ENCODE measurements at places on chromosomes 7 and 10.

DNA sequence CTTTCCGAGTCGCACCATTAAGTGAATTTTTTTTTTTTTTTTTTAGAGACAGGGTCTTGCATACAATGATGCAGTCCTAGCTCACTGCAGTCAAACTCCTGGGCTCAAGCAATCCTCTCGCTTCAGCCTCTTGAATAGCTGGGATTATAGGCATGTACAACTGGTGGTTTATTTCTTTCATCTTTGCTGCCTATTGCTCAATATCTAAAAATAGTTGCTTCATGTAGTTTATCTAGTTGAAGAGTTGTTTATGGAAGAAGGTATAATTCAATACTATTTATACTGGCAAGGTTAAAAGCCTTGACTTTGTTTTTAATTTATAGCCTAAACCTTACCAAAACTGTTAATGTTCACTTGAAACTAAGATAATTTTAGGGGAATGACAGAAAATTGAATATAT is 66.9 kb downstream of the SEMA3D start:
- no peak for DNase-seq

GRCh38 chr10:119222537-119222936 is 15.2 kb downstream of the GRK5 start:
- no peak for DNase-seq

DNA sequence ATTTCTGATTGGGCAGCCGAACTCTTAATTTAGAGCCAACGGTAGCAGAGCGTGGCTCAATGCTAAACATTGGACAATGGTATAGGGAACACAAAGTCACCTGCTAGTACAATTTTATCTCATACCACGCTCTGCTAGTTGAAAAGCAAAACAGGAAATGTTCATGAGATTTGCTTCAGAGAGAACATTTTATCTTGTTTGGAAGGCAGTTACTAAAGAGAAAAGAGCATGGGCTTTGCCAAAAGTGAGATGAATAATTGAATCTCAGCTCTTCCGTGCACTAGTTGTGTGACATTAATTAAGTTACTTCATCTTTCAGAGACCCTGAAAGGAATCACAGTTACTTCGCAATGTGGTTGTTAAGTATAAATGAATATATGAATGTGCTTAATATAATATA is 161.5 kb upstream of the FAM13C start:
- no peak for DNase-seq

DNA sequence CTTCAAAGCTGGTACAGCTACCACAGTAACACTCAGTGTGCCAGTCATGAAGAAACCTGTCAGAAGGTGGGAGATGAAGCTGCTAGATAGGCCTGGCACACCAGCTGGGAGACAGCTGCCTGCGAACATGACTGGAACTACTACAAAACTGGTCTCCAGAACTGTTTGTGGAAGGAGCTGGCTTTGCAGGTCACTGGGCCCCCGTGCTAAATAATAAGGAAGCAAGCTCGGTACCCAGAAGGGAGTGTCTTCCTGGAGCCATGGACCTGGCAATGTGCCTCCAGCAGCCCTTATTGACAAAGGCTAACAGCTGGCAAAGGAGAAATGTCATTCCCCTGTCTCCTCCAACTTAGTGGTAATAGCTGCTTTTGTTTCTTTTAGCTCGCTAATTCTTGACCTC is 1217.6 kb upstream of the LRRN3 start:
- peak; percentile 12 for DNase-seq

DNA sequence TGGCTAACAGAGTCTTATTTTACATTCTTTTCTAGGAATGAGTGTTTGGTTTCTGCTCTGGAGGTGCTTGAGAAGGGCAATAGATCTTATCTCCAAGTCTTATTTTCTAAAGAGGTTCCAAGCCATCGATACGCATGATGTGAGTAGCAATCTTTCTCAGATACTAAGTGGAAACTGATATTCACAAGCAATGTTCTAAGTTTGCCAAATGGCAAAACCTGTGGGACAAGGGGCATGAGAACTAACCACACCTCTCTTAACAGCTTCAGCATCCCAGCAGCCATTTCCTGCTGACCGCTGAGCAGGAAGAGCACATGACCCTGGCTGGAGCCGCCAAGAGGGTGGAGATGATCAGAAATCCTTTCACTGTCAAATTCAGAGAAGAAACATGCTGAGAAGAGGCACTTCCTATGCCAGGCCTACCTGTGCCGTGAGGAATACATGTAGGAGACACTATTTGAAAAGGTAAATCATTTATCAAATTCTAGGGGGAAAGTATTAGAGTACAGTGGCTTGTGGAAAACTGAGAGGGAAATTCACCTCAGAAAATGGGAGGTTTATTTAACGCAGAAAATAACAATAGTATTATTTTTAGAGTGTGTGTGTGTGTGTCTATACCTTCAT is 35.2 kb downstream of the CCDC71L start:
- no peak for DNase-seq

GRCh38 chr7:38855867-38856266 is 53.1 kb downstream of the VPS41 start:
- no peak for DNase-seq

GRCh38 chr7:75639886-75640190 is 98.9 kb downstream of the HIP1 start:
- DNase-seq: peak; percentile 14

GRCh38 chr10:125928928-125929585 is 32.7 kb downstream of the FANK1 start:
- no peak for DNase-seq

DNA sequence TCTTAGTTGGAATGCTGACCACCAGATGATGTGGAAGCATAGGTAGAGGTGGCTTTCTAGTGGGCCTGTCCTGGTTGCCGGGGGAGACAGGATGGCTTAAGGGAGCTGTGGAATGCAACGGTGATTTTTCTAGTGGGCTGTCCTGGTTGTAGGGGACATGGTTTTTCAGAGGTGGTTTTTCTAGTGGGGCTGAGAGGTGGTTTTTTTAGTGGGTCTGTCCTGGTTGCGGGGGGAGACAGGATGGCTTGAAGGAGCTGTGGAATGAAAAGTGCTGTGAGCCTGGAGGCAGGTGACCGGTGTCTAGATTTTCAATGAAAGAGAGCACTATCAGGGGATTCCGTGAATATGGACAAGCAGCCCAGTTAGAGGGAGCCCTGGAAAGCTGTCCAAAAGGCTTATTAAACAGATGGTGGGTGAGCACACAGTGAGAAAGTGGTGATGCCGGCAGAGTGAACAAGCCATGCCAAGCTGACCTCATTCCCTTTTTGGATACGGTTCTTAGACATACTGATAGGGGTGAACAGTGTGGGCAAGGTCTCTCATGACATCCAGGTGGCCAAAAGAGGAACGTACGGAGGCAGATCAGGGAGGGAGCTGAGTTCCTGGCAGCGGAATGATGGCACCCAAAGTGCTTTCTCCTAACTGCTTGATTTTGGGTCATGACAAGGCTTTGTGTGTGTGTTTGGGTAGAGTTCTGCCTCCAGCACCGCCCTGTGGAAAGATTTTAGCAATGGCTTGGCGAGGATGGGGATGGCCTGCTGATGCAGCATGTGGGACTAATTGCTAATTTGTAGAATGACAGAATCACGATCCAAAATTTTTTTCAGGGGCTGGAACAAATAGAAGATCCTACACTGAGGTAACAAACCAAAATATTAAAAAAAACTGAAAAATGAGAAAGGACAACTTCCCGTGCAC is 126.6 kb downstream of the TMEM178B start:
- no peak for DNase-seq

GRCh38 chr10:71621231-71622153 is 98.1 kb downstream of the C10orf105 start:
- DNase-seq: no peak

GRCh38 chr7:70193514-70193913 is 595.2 kb downstream of the AUTS2 start:
- peak; percentile 6 for DNase-seq

GRCh38 chr7:95881597-95881996 is 109.2 kb downstream of the DYNC1I1 start:
- no peak for DNase-seq

- no peak for DNase-seq
These were observed 107.1 kb downstream of the RAB18 start for GRCh38 chr10:27611236-27611635.

DNA sequence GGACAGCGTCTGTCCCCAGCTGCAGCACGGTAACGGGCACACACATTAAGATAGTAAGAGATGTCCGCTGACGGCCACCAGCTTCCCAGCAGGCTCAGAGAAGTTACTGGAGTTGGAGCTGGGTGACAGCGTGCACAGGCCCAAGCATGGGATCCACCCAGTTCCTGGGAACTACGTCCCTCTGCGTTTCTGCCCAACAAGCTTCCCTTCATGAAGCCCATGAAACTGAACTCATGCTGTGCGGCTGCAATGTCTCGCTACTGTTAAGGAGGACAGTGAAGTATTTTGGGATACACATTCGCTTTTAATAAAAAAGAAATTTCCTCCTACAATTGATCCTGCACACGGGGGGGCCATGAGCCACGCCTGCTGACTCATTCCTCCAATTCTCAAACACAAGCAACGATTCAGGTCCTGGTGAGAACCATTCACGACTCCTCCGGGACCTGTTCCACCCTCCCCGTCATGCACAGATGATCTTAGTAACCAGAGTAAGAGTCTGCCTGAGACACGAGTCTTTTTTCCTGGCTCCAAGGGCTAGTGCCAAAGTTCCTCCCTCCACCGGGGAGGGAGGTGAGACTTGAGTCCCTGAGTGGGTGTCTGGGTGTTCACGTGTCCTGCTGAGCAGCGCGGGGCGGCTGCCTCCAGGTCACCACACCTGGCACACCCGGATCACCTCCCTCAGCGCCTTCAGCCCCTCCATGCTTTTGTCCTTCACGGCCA is 2.6 kb downstream of the PSMG3 start:
- no peak for DNase-seq

- DNase-seq: peak; percentile 96
These were observed 53.5 kb upstream of the ARMC3 start for GRCh38 chr10:22874189-22874854.

DNA sequence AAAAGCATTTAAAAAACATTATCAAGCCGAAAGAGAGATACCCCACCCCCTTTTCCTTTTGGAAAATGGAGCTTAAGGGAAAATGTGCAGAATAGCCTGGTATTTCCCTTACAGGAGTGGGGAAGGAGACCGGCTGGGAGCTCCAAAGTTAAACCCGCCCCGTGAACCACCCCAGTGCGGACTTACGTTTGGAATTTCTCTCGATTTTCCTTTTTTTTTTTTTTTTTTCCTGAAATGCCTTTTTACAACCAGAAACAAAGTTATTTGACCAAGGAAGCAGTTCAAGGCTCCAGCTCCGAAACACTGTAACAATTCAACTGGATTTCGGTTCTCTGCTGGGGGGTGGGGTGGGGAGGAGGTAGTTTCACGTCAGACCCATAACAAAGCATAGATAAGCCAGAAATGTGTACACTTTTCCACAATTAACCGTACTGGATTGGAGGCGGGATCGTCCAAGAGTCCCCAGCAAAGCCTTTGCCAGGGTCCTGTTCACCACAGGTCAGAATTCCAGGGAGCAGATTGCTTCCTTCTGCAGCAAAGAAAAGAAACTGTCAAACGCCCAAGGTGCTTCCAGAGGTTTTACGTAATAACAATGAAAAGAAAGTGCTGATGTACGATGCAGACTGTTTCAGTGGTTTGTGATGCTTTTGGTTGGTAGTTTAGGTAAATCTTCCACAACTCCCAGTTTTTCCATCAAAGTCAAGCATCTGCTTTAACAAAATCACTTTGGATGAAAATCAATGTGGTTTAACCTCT is 6.7 kb downstream of the SKIDA1 start:
- DNase-seq: no peak

DNA sequence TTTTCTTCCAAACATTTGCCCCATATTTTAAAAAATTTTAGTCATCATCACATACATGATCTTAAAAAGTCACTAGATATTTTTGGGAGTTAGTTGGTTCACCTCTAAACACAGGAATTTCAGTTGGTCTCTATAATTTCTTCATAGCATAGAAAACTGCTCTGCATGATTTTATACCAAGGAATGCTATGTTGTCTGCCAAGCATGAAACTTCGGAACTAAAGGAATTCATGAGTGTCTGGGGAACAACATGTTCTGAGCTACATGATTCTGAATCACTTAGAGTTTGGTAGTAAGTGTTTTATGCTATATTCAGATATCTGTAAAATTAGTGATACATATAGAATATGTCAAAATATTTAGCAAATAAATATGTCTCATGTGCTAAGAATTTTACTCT is 957.8 kb downstream of the GATA3 start:
- no peak for DNase-seq

GRCh38 chr10:103911021-103911459 is 6.9 kb downstream of the STN1 start:
- no peak for DNase-seq

DNA sequence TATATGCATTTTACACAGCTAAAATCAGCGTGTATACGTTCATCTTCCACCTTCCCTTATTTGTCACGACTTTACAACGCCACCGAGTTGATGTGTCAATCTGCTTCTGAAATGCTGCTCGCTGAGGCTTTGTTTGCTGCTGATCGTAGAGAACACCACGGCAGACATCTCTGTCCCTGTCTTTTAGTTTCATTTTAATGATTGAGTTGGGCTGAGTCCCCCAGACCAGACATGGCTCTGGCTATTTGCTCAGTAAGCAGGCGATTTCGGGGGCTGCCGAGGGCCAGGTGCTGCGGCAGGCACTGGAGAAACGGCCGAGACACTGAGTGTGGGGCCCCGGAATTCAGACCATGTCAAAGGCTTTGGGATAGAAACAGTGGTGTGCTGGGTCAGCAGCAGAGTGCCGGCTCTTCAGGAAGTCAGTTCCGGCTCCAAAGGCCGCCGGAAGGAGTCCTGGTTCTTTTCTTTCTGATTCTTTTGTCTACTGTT is 5.0 kb downstream of the LRRC27 start:
- no peak for DNase-seq

DNA sequence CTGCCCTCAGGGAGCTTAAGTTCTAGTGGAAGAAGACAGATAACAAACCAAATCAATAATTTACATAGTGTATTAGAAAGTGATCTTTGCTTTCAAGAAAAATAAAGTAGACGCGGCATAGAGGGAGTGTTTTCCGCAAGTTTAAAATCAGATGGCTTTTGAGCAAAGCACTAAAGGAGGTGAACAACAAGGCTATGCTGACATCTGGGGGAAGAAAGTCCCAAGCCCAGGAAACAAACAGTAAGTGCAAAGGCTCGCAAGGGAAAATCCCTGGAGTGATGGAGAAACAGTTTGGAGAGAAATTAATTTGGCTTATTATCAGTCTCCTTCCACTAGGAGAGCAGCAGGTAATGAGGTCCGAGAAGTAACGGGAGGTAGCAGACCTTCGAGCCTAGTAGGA is 1.9 kb upstream of the CNNM2 start:
- no peak for DNase-seq

DNA sequence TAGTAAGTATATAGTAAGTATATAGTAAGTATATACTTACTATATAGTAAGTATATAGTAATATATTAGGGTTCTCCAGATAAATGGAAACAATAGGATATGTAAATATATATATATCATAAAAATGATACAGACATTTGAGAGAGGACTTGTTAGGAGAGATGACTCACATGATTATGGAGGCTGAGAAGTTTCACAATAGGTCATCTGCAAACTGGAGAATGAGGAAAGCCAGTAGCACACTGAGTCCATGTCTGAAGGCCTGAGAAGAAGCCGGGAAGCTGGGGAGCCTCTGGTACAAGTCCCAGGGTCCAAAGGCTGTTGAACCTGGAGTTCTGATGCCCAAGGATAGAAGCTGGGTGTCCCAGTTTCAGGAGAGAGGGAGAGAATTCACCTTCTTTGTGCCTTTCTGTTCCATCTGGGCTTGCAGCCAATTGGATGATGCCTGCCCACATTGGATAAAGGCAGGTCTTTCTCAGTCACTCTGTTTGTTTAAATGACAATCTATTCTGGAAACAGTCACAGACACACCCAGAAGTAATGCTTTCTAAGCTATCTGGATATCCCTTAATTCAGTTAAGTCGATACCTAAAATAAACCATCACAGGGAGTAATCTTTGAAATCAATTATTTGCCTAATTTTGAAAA is 205.5 kb upstream of the CDC14C start:
- peak; percentile 32 for DNase-seq
